ENCODE measurements at places on chromosomes 5 and 9.

DNA sequence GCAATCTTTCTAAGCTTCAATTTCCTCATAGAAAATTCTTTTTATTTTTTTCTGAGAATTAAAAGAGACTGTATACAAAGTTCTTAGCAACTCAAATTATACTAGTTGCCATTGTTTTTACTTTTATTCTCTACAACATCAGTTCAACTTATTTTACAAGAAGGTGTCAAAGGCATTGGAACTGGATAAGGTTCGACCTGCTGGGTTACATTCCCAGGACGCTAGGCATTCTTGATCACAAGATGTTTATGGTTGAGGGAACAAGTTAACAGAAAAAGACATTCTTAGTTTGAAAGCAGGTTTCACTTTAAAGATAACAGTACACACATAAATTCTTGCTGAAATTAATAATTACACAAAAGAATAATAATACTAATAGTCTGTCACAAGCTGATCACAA is 163.5 kb upstream of the SNX2 start:
- DNase-seq, result no peak

GRCh38 chr5:33662722-33663427 is 222.1 kb downstream of the TARS1 start:
- no peak for DNase-seq

DNA sequence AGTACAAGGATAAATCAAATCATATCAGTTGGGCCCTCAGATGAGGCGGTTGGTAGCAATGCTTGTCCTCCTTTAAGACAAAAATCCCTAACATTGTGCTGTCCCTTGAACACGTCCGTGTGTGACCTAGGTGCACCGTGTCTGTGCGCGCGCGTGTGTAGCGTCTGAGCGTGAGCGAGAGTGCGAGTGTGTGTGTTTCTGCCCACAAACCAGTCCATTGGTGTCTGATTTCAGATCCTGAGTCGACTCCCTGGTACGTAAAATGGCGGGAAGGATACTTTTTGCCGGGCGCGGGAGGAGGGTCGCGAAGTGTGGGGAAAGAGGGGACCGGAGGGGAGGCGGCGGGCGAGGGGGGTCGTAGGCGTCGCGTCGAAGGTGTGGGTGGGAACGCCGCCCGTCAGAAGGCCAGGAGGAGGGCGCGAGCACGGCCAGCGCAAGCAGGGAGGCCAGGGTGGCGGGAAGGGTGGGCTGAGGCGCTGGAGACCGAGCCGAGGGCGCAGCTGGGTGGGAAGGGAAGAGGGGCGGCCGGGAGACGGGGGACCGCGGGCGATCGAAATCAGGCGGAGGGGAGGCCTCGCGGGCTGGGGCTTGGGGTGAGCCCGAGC is 8.9 kb downstream of the OTP start:
- no peak for DNase-seq

GRCh38 chr5:153267506-153267905 is 223.0 kb upstream of the GRIA1 start:
- DNase-seq, result no peak

DNA sequence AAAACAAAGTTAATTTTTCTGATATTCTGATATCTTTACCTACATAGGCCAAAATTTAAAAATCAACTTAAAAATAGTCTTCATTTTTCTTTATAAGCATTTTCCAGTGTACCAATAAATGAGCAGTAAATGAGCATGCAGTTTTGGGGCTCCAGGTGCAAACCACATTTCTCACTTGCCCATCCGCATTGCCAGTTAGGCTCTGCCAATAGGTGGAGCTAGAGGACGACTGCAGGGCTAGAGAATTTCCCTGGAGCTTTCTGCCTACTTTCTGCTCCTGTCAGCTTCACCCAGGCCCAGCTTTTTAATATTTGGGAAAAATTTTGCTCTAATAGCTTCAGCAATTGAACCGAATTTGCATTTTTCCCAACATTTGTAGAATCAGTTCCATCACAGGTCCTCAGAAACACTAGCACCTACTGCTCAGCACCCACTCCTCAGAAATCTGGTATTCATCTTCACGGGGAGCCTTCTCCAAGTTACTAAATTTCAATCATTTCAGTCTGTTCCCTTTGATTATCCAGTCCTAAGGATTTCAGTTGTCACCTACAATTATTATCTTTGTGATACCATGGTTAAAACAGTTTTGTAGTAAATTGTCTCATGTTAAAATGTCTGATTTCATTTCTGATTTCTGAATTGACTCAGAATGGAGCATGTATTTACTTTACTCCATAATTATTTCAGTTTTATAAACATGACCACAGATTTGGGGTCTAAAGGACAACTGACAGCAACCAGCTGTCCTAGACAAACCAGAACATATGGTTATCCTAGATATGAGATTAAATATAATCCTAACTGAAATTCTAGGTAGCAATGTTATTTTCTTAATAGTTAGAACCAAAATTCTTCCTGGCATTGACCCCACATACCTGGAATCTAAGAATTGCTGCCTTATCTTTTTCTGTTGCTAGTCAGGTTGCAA is 104.6 kb upstream of the FAM174A start:
- DNase-seq, result no peak

- DNase-seq, result no peak
Measured at GRCh38 chr9:108553111-108553635, 302.6 kb downstream of the ACTL7B start.

DNA sequence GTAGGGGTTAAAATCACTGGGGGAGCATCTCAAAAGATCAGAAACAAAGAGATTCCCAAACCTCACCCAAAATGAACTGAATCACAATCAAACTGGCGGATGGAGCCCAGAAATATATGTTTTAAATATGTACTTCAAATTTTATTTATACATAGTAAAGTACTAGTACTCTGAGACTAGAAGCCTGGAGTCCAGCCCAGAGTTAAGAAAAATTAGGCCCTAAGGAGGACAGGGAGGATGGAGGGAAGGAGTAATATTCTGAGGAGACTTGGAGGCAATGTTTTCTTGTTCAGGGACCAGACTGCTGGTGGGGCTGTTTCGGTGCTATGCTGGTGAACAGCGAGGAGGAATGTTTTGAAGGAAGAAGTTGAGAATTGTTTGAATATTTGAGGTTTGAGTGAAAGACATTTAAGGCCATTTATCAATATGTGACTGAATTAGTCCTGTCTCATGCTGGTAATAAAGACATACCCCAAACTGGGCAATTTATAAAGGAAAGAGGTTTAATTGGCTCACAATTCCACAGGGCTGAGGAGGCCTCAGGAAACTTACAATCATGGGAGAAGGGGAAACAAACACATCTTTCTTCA is 552.4 kb upstream of the DAB2 start:
- DNase-seq, result no peak

- DNase-seq, result no peak
Measured at GRCh38 chr9:76803083-76803482, 38.8 kb downstream of the PCA3 start.

GRCh38 chr9:111621895-111622480 is 9.1 kb upstream of the DNAJC25 start:
- no peak for DNase-seq

GRCh38 chr9:92425474-92425873 is 1.2 kb upstream of the OMD start:
- no peak for DNase-seq

DNA sequence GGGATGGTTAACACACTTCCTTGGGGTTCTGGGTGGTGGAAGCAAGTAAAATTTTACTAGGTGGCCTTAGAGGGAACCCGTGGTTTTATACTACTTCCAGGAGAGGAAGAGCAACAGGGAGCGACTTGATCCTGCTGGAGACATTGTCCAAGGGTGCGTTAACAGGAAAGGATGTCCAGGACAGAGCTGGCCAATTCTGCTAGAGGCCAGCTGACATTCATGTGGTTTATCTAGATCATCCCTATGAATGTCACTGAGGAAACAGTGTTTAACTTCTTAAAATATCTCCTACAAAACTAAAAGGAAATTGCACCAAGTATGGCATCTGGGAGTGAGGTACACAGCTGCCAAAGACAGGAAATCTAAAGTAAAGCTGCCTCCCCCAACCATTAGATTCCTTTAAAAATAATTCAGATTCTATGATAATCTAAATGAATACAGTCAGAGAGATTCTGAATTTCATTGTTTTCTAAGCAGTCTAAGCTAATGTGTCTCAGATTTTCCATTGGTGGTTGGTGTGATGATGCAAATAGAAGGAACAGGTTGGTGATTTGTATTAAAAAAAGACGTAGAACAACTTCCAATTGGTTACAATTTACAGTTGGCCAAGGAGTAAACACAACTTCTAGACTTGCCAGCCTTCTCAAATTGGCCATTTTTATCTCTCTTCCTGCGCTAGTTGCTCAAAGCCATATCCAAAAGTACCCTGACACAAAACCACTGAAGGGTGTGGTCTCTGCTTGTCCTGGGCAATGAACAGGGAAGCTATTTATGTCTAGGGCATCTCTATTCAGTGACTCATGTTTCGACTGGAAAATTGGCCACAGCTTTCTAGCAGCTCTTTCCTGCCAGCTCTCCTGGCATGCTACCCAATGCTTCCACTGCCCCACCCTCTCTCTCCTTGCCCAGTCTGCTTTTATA is 574.7 kb upstream of the MEF2C start:
- peak; percentile 86 for DNase-seq

DNA sequence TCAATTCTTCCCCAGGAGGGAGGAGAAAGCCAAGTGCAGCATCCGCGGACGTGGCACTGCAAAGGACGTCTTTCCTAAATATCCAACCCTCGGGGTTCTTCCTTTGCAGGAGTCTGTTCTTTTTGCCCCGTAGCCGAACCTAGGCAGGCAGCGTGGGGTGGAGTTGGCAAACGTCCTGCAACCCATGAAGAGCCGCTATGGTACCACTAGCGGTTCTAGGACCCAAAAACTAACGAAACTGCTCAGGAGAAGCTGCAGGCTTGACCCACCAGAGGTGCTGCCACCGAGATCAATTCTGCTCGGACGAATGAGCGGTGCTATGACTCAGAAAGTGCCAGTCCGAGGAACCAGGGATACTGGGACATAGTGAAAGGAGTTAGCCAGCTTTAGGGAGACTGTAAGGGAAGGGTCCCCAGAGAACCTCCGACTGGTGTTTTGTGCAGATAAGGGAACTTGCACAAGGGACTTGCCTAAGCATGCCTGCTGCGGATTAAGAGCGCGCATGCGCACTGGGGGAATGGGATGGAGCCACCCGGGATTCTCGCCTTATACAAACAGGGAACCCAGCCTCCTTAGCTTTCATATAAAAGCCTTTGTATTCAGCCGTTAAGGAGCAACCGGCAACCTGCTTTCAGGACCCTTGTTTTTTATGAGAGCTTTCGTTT is 32.7 kb downstream of the ANXA2R start:
- no peak for DNase-seq

GRCh38 chr5:2999926-3000325 is 248.4 kb upstream of the IRX2 start:
- no peak for DNase-seq

DNA sequence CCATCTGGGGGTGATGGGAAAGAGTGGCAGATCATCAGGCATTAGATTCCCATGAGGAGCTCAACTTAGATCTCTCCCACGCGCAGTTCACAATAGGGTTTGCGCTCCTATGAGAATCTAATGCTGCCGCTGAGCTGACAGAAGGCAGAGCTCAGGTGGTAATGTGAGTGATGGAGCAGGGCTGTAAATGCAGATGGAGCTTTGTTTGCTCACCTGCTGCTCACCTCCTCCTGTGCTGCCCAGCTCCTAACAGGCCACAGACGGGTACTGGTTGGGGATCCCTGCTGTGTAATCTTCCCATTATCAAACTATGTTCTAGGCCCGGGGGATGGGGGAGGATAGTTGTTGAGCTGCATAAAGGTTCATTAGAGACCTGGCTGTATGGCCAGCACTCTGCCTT is 58.4 kb downstream of the UGCG start:
- peak; percentile 39 for DNase-seq

GRCh38 chr5:39521098-39521860 is 96.5 kb upstream of the DAB2 start:
- DNase-seq, result no peak

DNA sequence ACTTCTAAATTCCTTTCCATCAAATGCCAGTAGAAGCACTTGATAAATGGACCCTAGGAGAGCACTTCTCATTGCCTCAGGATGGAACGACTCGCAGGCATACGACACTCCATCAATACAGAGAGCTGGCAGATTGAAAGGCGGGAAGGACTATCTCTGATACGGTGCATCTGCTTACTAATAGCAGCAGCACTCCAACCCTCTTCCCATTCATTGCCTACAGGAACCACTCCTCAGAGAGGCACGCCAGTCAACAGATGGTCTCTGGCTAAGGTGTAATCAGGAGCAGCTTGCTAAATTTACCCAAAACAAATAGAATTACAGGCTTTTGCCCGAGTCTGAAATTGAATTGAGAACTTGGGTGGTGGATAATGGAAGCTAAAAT is 168.1 kb downstream of the EFNA5 start:
- DNase-seq, result no peak

- DNase-seq, result no peak
Measured at GRCh38 chr5:88390481-88390880, 121.8 kb upstream of the TMEM161B start.

DNA sequence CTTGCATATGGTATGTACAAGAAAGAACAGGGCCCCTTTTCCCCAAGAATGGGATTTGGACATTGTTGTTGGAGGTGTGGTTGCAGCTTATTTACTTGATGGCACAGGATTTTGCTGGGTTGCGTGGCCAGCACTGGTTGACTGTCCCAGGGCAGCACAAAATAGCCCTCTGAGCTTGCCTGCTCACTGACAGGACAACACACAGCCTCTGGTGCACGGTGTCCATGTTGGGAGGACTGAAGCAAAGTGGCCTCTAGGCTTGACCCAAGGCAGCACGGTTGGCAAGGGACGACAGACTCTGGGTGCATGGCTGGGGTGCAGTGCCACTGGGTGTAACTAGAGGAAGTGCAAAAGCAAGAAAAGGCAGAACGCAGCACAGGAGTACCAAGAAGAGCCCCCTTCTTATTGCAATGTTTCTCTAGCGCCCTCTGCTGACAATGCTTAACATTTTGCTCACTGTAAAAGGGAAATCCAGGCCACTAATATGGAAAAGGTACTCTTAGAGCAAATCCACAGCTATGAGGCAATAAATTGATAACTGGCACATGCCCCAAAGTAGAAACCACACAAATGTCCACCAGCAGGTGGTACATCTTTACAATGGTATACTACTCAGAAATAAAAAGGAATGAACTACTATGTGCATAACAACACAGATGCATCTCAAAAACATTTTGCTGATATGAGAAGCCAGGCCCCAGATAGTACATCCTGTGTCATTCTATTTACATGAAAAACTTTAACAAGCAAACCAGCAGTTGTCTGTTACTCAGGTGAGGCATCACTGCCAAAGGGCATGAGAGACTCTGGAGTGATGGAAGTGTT is 47.4 kb upstream of the BARX1 start:
- DNase-seq, result no peak

DNA sequence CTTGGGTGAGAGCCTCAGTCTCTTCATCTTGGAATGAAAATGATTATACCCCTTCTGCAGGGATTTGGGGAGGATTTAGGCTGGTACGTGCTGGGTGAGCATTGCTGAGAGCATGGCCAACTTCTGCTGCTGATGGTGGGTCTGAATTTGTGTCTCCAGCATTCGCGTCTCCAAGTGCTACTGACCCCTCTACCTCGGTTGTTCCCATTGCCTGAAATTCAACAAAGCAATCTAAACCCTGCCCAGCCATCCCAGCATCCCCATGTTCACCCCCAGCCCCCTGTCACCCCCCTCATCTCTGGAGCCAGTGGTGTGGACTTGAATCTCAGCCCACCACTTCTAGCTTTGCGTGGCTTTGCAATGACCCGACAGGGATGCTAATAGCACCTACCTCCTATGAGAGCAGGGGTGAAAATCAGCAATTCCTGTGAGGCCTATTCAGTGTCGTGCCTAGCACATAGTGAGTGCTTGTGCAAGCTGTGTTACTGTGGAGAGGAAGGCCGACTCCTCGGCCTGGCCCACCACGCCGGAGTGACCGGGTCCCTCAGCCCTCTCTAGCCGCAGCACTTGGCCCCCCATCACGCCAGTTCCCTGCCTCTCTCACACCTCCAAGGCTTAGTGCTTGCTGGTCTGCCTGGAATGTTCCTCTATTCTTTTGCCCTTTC is 43.4 kb upstream of the SH3PXD2B start:
- no peak for DNase-seq
